ENCODE measurements at places on chromosomes 5 and 9.

GRCh38 chr5:176934309-176934930 lies 35.3 kb upstream of the HK3 start:
- H3K27me3 ChIP-seq: no peaks in the 10 kb centered on the region
- peaks cover 10% of the 10 kb centered on the region for H3K4me1 ChIP-seq
- no peak overlapping the region for H3K27ac ChIP-seq

- peaks cover 6% of the 10 kb centered on the region for H3K36me3 ChIP-seq
- H3K27me3 ChIP-seq: no peaks in the 10 kb centered on the region
- H3K4me1 ChIP-seq: peaks cover 38% of the 10 kb centered on the region
Observed at GRCh38 chr5:54519509-54519876, 1.9 kb downstream of the SNX18 start.

- no peaks in the 10 kb centered on the region for H3K27me3 ChIP-seq
- no peak overlapping the region for H3K27ac ChIP-seq
- DNase-seq: no peak
- H3K36me3 ChIP-seq: no peaks in the 10 kb centered on the region
Observed at GRCh38 chr5:6718718-6719117, 5.5 kb downstream of the TENT4A start.

DNA sequence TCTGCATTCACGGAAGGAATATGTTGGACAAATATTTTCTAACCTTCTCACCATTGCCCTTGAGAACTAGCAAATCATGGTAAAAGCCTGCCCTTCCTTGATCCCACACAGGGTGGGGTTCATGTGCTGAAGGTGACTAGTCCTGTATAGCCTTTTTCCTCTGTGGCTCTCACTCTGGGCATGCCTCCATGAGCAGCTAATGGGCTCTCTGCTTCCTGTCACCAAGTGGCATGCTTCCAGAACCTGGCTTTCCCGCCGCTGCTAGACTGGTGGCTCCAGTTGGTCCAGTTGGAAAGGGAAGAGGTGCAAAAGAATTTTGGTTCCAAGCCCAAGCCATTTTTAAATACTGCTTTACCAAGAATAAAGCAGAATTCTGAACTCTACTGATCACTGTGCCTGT lies 35.5 kb downstream of the FBXO10 start:
- no peaks in the 10 kb centered on the region for H3K27me3 ChIP-seq
- no peak overlapping the region for H3K27ac ChIP-seq
- H3K4me1 ChIP-seq: no peaks in the 10 kb centered on the region
- no peak for DNase-seq

DNA sequence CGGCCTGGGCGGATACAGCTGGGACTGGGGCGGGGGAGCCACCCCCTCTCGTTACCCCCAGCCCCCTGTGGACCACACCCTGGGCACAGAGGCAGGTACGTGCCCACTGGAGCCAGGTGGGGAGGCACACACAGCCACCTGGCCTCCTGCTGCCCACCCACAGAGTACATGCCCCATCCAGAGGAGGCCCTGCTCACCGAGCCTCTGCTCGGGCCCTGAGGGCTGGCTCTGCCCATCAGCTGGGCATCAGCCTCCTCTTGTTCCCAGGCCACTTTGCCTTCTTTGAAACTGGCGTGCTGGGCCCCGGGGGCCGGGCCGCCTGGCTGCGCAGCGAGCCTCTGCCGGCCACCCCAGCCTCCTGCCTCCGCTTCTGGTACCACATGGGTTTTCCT lies 6.3 kb downstream of the MAMDC4 start:
- no peaks in the 10 kb centered on the region for H3K4me1 ChIP-seq
- H3K27me3 ChIP-seq: no peaks in the 10 kb centered on the region
- DNase-seq: no peak
- H3K4me3 ChIP-seq: no peak overlapping the region

DNA sequence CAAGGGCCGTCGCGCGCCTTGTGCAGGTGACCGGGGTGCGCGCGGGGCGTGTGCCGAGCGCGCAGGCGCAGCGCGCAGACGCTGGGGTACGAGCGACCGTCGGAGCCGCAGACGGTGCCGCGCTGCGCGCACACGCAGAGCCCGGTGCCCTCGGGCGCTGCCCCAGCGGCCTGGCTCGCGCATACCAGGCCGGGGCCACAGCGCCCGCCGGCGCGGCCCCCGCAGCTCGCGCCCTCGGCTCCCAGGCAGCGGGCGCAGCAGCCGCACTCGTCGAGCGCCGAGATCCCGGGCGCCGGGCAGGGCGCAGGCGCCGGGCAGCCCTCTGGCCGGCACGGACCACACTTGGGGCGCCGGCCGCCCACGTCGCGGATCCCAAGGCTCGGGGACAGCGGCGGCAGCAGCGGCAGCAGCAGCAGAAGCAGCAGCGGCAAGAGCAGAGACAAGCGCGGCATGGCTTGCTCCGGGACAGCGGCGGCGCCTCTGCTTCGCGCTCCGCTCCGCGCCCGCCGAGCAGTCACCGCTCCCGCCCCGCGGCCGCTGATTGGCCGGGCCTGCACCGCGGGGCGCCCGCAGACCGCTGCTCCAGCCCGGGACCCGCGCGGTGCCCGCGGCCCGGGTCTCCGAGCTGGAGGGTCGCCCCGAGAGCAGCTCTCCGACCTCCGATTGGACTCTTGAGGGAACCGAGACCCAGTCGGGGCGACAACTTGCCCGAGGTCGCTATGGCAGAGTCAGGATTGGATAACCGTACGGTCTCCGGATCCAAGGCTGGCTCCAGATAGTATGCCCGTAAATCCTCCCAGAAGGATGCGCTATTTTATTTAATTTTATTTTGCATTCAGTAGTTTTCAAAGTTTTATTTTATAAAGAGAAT lies at the start of gene IGFBPL1:
Gene IGFBPL1 (minus strand): TSS at position 482 of the 871 bp plus-strand sequence. CDS start 30 bp downstream, at position 452.
- H3K36me3 ChIP-seq: no peaks in the 10 kb centered on the region
- H3K4me3 ChIP-seq: peak within 1 kb of the TSS; percentile 54
- peaks cover 5% of the 10 kb centered on the region for H3K4me1 ChIP-seq

- no peaks in the 10 kb centered on the region for H3K36me3 ChIP-seq
- DNase-seq: no peak
- H3K4me1 ChIP-seq: no peaks in the 10 kb centered on the region
- H3K4me3 ChIP-seq: no peak overlapping the region
- H3K27ac ChIP-seq: no peak overlapping the region
Observed at GRCh38 chr5:35904443-35905132, 33.8 kb downstream of the CAPSL start.

GRCh38 chr5:34039398-34040157 lies 3.4 kb downstream of the C1QTNF3 start:
- peaks cover 12% of the 10 kb centered on the region for H3K36me3 ChIP-seq
- H3K27ac ChIP-seq: no peak overlapping the region
- no peaks in the 10 kb centered on the region for H3K27me3 ChIP-seq
- no peak overlapping the region for H3K4me3 ChIP-seq
- DNase-seq: no peak

Measured in progenitor cell of endocrine pancreas (in vitro differentiated cells).